ENCODE measurements at places on chromosomes 6 and 20.

GRCh38 chr6:72930556-72931132 is 294.7 kb downstream of the KHDC1L start:
- no peak for DNase-seq

GRCh38 chr6:90406142-90406794 is 109.6 kb upstream of the BACH2 start:
- DNase-seq = no peak

DNA sequence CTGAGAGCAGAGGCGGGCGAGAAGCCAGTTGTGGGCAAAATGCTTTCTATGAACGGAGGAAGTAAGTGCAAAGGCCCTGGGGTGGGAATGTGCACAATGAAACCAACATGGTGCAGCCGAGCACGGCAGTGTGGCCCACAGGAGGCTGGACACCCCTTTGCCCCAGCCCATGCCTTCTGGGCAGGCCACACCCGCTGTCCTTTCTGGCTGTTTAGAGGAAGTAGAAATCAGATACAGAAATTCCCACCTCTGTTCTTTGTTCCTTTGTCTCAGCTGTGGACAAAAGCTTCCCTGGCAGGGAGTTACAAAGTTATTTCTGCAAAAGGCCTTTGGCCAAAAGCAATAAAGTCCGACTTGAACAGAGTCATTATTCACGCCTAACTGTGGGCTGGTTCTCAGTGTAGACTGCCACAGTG is 11.9 kb downstream of the SULF2 start:
- DNase-seq = no peak

DNA sequence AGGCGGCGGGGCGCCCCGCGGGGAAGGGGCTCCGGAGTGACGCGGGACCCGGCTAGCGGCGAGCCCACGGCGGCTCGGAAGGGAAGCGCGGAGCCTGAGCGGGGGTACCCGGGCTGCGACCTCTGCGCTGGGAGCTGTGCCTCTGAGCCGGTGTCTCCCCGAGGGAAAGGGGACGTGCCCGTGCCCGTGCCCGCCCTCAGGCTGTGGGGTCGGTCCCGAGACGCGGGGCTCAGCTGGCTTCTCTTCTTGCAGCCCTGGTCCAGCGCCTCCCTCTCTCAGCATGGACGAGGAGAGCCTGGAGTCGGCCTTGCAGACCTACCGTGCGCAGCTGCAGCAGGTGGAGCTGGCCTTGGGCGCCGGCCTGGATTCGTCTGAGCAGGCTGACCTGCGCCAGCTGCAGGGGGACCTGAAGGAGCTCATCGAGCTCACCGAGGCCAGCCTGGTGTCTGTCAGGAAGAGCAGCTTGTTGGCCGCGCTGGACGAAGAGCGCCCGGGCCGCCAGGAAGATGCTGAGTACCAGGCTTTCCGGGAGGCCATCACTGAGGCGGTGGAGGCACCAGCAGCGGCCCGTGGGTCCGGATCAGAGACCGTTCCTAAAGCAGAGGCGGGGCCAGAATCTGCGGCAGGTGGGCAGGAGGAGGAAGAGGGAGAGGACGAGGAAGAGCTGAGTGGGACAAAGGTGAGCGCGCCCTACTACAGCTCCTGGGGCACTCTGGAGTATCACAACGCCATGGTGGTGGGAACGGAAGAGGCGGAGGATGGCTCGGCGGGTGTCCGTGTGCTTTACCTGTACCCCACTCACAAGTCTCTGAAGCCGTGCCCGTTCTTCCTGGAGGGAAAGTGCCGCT is 686 bp downstream of the ZGPAT start:
- DNase-seq = no peak

DNA sequence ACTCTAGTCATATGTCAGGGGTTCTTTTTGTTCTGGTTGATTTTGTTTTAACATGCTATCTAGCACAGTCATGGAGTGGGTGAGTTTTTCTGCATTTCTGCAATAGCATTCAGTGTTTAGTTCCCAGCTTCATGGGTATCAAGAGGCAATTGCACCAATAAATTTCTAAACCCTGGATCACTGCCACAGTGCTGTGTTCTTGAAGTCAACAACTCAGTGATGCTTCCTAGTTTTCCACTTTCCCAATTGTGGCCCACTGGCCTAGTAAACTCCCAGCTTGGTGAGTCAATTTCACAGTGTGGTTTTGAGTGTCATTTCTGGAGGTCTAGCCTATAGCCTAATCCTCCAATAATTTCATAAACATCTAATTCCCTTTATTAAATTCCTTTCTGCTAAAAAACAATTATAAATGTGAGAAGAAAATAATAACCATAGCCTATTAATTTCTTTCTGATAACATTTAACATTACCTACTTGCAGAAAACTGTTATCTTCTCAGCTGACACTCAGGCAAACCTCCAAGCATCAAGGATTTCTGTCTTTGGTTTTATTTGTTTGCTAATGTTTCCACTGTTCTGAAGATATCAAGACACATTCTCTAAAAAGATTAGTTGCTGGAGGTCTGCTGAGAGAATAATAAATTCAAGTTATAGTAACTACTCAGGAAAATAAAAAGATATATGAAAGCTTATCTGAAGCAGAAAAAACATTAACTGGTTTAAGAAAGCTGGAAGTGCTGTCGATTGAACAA is 89.9 kb downstream of the PDE7B start:
- DNase-seq = no peak

GRCh38 chr6:157259443-157259842 is 63.9 kb downstream of the TMEM242 start:
- no peak for DNase-seq
